ENCODE measurements at places on chromosomes 6 and 20.
A peak's percentile ranks its signal among the peaks of the same experiment; 100 is the strongest.

DNA sequence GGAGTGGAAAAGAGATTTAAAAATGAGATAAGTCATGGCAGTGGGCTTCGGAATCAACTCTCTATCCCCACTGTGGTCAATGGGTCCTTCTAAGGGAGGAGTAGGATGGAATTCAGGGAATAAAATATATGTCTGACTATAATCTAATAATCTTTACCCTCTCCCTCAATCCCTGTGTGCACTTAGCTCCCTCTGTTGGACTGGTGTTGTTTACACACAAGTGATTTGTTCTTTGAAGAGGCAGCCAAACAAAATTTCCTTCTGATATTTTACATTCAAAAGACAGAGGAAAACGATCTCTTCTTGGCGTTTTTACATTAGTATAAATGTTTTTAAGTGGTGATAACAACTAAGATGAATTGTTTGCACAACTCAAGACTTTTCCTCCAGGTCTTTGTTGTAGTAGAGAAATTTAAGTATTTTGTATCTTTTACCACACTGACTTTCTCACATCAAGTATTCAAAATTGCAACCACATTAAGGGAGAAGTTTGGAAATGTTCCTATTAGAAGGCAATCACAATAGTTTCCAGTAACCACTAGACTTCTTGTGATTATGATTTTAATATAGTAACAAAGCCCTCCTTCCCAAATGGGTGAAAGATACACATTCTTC, 317.8 kb downstream of the CENPW start:
- DNase-seq: no peak

DNA sequence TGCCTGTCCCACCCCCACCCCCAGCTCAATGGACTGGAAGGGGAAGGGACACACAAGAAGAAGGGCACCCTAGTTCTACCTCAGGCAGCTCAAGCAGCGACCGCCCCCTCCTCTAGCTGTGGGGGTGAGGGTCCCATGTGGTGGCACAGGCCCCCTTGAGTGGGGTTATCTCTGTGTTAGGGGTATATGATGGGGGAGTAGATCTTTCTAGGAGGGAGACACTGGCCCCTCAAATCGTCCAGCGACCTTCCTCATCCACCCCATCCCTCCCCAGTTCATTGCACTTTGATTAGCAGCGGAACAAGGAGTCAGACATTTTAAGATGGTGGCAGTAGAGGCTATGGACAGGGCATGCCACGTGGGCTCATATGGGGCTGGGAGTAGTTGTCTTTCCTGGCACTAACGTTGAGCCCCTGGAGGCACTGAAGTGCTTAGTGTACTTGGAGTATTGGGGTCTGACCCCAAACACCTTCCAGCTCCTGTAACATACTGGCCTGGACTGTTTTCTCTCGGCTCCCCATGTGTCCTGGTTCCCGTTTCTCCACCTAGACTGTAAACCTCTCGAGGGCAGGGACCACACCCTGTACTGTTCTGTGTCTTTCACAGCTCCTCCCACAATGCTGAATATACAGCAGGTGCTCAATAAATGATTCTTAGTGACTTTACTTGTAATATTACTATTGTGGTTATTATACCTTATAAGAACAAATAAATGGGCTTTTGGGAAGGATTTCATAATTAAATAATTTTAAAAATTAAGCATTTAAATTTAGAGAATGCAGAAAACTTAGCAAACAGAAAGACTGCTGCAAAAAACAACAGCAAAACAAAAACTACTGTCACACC, 8.4 kb downstream of the CDKN1A start:
- DNase-seq: no peak

DNA sequence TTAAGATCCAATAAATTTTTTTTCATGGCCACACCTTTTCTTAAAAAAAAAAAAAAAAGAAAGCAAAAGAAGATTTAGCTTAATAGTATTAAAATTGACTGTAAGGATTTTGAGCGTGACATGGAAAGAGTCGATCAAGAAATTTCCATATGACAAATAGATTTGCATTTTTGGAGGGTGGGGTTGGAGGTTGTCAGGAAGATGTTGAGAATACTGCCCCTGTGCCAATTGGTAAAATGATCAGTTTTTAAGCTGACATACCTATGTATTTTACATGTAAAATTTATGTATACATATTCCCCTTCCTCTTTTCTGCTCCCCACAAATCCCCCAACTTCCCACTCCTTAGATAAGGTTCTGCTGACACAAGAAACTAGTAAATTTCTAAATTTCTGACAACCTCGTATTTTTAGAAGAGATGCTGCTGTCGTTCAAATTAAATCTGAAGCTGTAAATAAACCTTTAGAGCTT, 520.9 kb downstream of the CD83 start:
- peak; percentile 68 for DNase-seq

- no peak for DNase-seq
These were observed 499.4 kb upstream of the NOX3 start for GRCh38 chr6:155955038-155955437.

DNA sequence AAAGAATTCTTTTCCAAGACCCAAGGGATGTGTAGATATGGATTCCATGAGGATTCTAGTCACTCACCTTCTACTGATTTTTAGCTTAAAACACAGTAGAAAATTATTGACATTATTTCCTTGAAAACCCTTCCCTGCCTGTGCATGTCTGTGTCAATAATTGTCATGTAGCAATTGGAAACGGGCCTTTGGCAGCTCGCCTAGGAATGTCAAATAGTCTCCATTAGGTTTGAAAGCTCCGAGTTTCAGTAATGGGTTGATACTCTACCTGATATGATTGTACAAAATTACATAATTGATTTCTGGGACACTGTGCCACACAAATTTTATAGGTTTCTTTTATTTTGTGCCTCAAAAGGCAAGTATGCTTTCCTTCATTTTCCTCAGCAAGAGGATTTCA, 515.2 kb upstream of the ARID1B start:
- no peak for DNase-seq

DNA sequence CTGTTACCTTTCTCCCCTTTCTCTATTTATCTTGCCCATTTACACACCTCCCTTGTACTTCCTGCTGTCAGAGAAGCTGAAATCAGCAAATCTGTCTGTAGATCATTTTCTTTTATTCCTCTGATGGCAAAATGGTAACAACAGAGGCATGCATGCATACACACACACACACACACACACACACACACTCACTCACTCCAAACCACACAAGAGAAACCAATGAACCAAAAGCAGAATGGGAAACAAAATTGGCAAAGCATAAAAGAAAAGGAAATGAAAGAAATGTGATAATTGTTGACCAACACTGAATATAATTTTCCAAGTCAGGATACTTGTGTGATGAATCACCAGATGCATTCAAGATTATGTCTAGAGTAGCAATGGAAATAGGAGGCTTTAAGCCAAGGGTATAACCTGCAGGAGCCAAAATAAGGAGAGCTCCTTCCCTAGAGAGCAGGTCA, 172.4 kb downstream of the PLCB4 start:
- peak; percentile 67 for DNase-seq

- DNase-seq: no peak
These were observed 311.0 kb downstream of the CENPW start for GRCh38 chr6:126650931-126651330.

Data from suppressor macrophage treated with lipopolysaccharide for 1 hour (primary cell).